Keratinocyte (primary cell): ENCODE measurements at places on chromosomes 12 and 14. TPM values are rescaled to one million over a fixed set of nuclear protein-coding genes. Genes with fewer than 3 reads are reported as not detected.

- no peak for DNase-seq
- H3K4me1 ChIP-seq, result no peaks in the 10 kb centered on the region
- H3K27me3 ChIP-seq, result no peaks in the 10 kb centered on the region
- H3K36me3 ChIP-seq, result no peaks in the 10 kb centered on the region
- H3K27ac ChIP-seq, result no peak overlapping the region
Measured at GRCh38 chr12:59186451-59186850, 266.1 kb upstream of the LRIG3 start.

- DNase-seq, result no peak
- H3K4me1 ChIP-seq, result peaks cover 9% of the 10 kb centered on the region
- H3K36me3 ChIP-seq, result no peaks in the 10 kb centered on the region
- H3K27me3 ChIP-seq, result no peaks in the 10 kb centered on the region
Measured at GRCh38 chr12:92995258-92995903, 66.3 kb upstream of the EEA1 start.

NRIP2 gene
- not detected in 3 replicates for polyA plus RNA-seq

- H3K27me3 ChIP-seq, result no peaks in the 10 kb centered on the region
- H3K36me3 ChIP-seq, result no peaks in the 10 kb centered on the region
- H3K4me3 ChIP-seq, result no peak overlapping the region
- H3K4me1 ChIP-seq, result no peaks in the 10 kb centered on the region
- H3K27ac ChIP-seq, result no peak overlapping the region
- no peak for DNase-seq
Measured at GRCh38 chr12:131452444-131452860, 258.4 kb upstream of the SFSWAP start.

- H3K4me1 ChIP-seq, result peaks cover 5% of the 10 kb centered on the region
- no peaks in the 10 kb centered on the region for H3K27me3 ChIP-seq
- peaks cover 10% of the 10 kb centered on the region for H3K36me3 ChIP-seq
- DNase-seq, result no peak
Measured at GRCh38 chr12:95304673-95305198, 87.1 kb downstream of the VEZT start.

DNA sequence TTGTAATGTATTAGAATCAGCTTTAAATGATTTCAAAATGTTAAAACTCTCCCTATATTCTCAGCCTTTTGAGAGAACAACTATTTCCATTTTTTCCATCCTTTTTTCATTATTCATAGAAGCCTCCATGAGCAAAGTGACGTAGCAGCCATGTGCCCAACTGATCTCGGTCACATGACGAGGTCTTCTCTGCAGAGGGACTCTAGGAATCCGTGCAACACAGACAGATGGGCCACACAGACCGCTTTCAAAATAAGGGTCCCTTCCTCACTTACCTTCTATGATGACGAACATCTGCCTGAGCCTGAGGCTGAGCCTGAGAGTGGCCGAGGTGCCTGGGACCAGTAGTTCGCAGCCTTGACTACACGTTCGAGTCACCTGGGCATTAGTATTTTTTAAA lies 293.8 kb downstream of the FOXN3 start:
- peaks cover 17% of the 10 kb centered on the region for H3K27me3 ChIP-seq
- no peaks in the 10 kb centered on the region for H3K36me3 ChIP-seq
- DNase-seq, result no peak
- H3K27ac ChIP-seq, result no peak overlapping the region

GRCh38 chr14:105082703-105083102 lies 17.5 kb upstream of the GPR132 start:
- H3K4me1 ChIP-seq, result peaks cover 6% of the 10 kb centered on the region
- H3K27me3 ChIP-seq, result peaks cover 21% of the 10 kb centered on the region
- no peak overlapping the region for H3K4me3 ChIP-seq
- no peaks in the 10 kb centered on the region for H3K36me3 ChIP-seq
- no peak overlapping the region for H3K27ac ChIP-seq

GRCh38 chr14:87935081-87935828 lies 57.7 kb downstream of the GALC start:
- H3K36me3 ChIP-seq, result no peaks in the 10 kb centered on the region
- H3K4me3 ChIP-seq, result no peak overlapping the region
- H3K27ac ChIP-seq, result no peak overlapping the region
- DNase-seq, result no peak
- H3K4me1 ChIP-seq, result no peaks in the 10 kb centered on the region

DNA sequence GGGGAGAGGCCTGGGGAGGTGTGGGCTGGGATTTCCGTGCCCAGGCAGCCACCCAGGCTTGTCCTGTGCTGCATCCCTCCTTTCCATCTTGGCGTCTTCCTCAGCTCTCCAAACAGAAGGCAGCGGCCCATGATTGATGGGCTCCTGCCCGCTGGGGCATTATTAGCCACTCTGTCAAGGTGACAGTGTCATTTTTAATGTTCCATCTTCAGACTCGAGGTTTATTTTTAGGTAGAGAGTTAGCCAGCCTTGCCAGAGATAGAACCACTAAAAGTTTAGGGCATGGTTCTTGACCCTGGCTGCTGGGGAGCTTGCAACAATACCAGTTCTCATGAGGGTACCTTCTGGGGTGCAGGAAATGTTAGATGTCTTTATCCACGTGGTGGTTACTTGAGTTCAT lies 90.1 kb downstream of the AACS start:
- no peak for DNase-seq
- no peaks in the 10 kb centered on the region for H3K4me1 ChIP-seq
- H3K4me3 ChIP-seq, result no peak overlapping the region
- no peaks in the 10 kb centered on the region for H3K27me3 ChIP-seq

GRCh38 chr12:54017027-54017788 lies 8.4 kb downstream of the HOXC8 start:
- peak overlapping the region; percentile 56 for H3K4me3 ChIP-seq
- peaks cover 40% of the 10 kb centered on the region for H3K4me1 ChIP-seq
- DNase-seq, result no peak
- H3K36me3 ChIP-seq, result no peaks in the 10 kb centered on the region
- H3K27ac ChIP-seq, result peak overlapping the region; percentile 98

DNA sequence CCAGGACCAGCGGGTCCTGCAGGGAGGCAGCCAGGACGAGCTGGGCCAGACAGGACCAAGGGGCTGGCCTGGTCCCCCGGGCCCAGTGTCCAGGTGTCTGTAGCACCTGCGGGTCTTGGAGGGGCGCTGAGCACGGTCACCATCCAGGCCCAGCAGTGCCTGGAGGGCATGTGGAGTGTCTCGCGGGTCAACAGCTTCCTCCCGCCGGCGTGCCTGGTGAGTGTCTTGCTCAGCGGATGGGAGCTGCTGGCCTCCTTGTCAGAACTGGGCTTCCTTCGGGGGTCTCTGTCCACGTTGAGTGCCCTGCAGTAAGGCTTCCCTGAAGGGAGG lies 13.8 kb downstream of the KIF26A start:
- H3K27me3 ChIP-seq, result no peaks in the 10 kb centered on the region
- no peaks in the 10 kb centered on the region for H3K4me1 ChIP-seq
- H3K4me3 ChIP-seq, result no peak overlapping the region
- H3K36me3 ChIP-seq, result no peaks in the 10 kb centered on the region
- DNase-seq, result no peak

- H3K27me3 ChIP-seq, result no peaks in the 10 kb centered on the region
- peaks cover 35% of the 10 kb centered on the region for H3K4me1 ChIP-seq
- no peaks in the 10 kb centered on the region for H3K36me3 ChIP-seq
- no peak for DNase-seq
Measured at GRCh38 chr14:55603401-55603953, 23.5 kb downstream of the KTN1 start.

DNA sequence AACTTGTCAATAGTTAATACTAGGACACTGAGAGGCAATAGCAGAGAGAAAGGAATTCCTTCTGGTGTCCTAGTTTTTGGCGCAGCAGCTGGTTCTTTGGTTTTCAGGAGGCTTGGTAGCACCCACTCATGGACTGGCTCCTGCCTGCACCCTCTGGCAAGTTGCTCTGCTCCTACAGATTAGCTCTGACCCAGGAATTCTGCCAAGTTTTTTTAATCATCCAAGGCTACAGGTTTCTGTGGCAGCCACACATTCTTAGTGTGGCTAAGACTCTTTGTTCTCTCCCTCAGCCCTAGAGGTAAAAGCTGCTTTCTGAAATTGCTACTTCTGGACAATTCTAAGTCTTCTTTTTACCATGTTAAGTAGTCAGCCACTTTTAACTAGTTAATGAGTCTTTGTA lies 72.0 kb upstream of the FKBP4 start:
- H3K27ac ChIP-seq, result no peak overlapping the region
- DNase-seq, result peak; percentile 1
- H3K27me3 ChIP-seq, result peaks cover 6% of the 10 kb centered on the region
